Bronchial epithelial cell (primary cell): ENCODE measurements at places on chromosomes 16 and 17. TPM values are rescaled to one million over a fixed set of nuclear protein-coding genes. Genes with fewer than 3 reads are reported as not detected.

GRCh38 chr17:40564883-40565768 lies at the start of gene CCR7:
Gene CCR7, minus strand, starts transcription at chr17:40565472. Its CDS starts 63 bp downstream, at chr17:40565409.
- no peak for DNase-seq

DNA sequence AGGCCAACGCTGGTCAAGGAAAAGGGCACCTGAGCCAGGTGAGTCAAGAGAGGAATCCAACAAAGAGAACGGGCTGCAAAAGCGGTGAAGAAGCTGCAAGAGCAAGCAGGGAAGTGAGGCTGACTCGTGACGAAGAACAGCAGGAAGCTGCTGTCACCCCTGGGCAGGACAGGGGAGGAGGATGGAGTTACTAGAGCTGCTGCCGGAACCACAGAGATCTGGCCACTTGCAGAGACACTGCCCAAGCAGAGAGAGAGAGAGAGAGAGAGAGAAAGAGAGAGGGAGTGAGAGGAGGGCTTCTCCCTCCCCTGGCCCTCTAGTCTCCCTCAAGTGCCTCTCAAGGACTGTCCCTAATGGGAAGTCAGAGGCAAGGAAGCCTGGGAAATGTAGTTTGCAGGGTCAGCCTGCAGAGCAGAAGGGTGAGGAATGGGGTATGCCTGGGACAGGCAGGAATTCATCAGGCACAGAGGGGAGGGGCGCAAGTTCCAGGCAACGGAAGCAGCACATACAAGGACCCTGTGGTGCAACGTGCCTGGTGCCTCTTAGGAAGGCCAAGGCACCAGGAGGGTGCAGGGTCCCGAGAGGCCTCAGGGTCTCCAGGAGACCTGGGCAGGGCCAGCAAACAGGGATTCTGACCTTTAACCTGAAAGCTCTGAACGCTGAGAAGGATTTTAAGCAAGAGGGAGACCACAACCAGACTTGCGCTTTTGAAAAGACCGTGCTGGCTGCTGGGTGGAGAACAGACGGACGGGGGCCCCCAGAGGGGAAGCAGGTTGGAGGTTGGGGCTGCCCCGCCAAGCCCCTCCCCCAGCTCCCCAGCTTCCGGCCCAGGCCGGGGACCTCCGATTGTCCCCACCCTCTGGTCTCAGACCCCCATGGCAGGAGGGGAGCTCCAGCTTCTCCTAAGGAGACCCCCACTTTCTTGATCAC lies 45.8 kb upstream of the CIBAR2 start:
- DNase-seq, result no peak

DNA sequence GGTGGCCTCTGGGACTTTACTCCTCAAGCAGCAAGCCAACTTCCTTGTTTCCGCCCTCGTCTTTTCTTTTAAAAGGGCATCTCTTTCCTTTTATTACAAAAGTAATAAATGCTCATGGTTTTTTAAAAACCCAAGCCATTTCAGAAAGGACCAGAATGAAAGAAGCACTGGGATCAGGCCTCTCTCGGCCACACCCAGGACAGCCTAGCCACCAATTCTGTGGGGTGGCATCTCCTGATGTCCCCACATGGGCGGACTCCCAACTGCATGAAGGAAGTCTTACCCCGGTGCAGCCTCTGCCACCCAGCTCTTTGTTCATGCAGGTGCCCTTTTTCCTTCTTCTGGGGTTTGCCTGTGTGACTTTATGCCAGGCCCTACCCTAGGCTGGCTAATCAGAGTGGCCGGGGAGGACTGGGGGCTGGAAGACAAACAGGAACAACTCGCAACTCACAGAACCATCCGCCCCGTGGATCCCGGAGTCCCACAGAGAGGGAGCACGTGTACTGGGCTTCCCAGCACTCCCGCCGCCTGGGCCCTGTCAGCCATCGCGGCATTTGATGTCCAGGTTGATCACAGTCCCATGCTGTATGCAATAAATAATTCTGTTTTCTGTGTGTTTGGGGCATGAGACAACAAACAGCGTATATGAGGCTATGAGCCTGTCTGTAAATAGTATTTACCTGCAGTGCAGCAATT lies 2.6 kb upstream of the RASD1 start:
- DNase-seq, result no peak

The DBNDD1 gene
- 1.3 and 5.6 TPM in 2 replicates for total RNA-seq

The SALL1 gene
- total RNA-seq, result not detected in 2 replicates

DNA sequence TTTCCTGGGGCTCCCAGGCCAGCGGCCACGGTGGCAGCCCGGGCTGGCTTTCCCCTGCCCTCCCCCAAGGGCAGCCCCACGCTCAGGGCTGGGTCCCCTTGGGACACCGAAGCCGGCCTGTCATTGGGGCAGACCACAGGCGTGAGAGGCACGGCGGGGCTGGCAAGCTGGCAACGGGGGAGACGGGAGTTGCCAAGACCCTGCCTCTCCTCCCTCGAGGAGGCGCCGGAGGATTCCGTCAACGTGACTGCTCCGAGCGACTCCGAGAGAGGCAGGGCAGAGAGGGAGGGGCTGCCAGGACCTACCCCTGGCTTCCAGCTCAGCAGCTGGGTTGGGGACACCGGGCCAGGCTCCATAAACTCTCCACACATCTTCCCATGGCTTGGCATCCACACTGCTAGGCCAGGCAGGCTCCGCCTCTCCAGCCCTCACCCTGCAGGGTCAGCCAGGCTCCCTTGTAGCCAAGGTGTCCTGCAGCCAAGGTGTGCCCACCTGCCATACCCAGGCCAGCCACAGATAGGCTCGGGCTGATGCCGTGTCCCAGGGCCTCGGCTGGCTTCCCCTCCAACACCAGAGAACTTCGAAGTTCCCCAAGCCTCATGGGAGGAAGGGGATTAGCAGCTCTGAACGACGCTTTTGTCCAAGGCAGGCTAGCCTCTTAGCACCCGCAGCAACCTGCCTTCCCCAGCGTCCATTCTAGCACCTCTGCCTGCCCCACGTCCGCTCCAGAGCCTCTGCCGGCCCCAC lies 25.5 kb downstream of the TIMM22 start:
- no peak for DNase-seq

The CD7 gene
- not detected in 2 replicates for total RNA-seq

DNA sequence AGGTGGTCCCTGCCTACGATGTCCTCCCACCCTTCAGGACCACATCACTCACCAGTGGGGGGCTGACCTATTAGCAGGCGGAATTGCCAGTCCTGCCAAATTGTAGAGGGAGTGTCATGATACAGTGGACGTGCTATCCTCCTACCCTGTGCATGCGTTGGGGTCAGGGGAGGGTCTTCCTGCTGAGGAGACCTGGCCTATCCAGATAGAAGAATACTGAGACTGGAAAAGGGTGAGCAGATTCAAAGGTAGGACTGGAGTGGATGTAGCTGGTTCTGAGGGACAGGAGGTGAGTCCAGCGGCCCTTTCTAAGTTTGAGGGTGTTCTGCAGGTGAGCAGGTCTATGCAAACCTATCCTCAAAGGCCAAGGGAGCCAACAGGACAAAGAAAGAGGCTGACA lies 8.0 kb downstream of the PRSS41 start:
- DNase-seq, result no peak

The CNGB1 gene
- total RNA-seq, result under 0.01 and 0.26 TPM in 2 replicates

GRCh38 chr17:75642182-75642783 lies 9.0 kb downstream of the SMIM5 start:
- DNase-seq, result peak; percentile 40

- no peak for DNase-seq
Observed at GRCh38 chr17:12808723-12809122, 19.4 kb downstream of the ARHGAP44 start.

DNA sequence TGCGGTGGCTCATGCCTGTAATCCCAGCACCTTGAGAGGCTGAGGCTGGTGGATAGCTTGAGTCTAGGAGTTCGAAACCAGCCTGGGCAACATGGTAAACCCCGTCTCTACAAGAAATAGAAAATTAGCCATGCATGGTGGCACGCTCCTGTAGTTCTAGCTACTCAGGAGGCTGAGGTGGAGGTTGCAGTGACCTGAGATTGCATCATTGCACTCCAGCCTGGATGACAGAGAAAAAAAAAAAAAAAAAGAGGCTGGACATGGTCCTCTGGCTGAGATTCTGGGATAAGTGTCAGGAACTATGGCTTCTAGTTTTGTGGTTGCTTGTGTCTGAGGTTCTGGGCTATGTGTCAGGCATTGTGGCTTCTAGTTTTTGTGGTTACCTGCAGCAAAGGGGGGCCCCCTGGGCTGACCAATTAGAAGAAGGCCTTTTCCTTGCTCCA lies 7.0 kb downstream of the KSR1 start:
- DNase-seq, result no peak

DNA sequence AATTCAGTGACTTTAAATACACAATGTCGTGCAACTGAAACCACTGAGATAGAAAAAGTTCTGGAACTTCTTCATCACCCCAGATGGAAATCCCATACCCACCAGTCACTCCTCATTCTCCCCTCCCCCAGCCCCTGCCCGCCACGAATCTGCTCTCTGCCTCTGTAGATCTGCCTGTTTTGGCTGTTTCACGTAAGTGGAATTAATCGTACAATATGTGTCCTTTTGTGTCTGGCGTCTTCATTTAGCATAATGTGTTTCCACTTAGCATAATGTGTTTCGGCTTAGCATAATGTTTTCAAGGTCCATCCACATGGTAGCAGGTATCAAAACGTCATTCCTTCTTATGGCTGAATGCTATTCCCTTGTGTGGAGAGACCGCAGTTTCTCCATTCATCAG lies 3.5 kb upstream of the SPPL2C start:
- no peak for DNase-seq

- DNase-seq, result no peak
Observed at GRCh38 chr16:87926246-87927194, 9.8 kb downstream of the CA5A start.

GRCh38 chr17:71110326-71110725 lies 941.0 kb downstream of the KCNJ2 start:
- peak; percentile 76 for DNase-seq

GRCh38 chr17:78882540-78883088 lies 20.4 kb downstream of the CEP295NL start:
- no peak for DNase-seq

GRCh38 chr16:6016530-6017184 lies 919.1 kb upstream of the EEF2KMT start:
- peak; percentile 28 for DNase-seq

The MPP2 gene
- total RNA-seq, result 0.13 and 0.26 TPM in 2 replicates

The AATK gene
- total RNA-seq, result 0.51 and 0.79 TPM in 2 replicates

The KRTAP9-4 gene
- total RNA-seq, result not detected in 2 replicates

DNA sequence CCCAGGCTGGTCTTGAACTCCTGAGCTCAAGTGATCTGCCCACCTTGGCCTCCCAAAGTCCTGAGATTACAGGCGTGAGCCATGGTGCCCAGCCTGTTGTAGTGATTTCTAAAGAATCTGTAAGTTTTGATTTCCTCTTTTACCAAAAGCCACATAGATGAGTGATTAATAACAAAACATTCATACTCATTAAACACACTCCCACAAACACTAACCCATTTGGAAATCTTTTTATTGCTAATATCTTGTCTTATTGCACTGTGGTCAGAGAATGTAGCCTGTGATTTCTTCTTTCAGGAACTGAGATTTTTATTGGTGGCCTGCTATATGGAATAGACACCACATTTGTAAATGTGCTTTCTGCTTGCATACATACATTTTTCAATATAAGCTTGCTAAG lies 31.6 kb downstream of the MYH10 start:
- DNase-seq, result no peak

DNA sequence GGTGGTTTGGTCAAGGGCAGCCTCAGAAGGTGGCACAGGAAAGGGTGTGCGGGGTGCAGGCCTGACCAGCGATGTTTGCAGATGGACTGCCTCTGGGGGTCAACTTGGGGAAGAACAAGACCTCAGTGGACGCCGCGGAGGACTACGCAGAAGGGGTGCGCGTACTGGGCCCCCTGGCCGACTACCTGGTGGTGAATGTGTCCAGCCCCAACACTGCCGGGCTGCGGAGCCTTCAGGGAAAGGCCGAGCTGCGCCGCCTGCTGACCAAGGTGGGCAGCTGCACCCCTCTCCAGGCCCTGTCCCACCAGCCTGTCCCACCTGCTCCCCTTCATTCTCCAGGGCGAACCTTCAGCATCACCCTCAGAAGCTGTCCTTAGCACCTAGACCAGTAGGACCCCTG lies 12.5 kb downstream of the DHODH start:
- DNase-seq, result no peak

- DNase-seq, result no peak
Observed at GRCh38 chr17:48219617-48220016, 112.1 kb downstream of the SNX11 start.
